Stimulated activated CD4-positive, alpha-beta T cell treated with anti-CD3 and anti-CD28 coated beads, TNF-alpha, amount 100 ng/mL, for 1 hour (primary cell): ENCODE measurements at places on chromosomes 12 and 14.

DNA sequence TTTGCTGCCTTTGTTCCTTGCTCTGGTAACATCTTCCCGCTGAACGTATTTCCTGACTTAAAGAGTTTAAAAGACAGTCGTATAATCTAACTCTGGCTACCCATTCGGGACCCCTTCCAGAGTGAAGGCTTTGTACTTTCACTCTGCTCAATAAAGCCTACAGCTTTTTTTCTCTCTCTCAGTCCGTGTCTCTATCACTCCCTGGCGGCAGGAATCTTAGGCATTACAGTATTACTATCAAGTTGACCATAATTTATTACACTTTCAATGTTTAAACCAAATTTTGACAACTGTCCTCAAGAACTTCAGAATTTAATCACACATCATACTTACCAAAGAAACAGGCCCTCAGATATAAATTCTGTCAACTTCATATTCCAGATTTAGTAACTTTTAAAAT lies 967.9 kb downstream of the FSCB start:
- no peak for DNase-seq

GRCh38 chr12:42757624-42758119 lies 168.1 kb upstream of the PRICKLE1 start:
- no peak for DNase-seq

DNA sequence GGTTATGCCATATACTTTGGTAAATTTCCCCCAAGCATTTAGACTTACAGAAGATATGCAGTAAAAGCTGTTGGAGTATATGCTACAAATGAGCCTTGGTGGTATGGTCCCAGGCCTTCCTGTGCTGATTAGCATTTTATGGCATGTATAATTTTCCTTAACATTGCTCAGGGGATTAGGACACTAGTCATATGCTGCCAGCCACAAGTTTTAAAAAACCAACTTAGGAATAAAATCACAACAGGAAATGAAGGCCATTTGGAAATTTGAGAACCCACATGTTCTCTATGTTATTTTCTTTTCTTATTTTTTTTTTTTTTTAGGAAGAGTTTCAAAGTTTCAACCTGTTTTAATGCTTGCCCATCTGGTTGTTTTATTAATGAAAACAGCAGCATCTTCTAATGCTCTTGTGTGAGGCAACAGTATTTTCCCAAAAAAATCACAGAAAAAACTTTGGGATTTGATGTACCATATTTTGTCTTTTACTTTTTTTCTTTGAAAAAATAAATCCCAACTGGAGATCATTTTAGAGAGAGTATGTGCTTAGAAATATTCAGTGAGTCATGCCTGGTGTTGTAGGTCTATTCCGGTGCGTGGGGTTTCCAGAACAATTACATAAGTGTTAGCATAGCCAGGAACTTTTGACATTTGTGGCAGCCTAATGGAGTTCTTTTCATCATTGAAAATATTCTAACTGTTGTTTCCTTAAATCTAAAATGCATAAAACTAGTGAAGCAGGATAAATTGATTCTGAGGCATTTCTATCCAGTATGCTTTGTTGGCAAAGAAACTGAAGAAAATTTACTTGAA lies 21.7 kb upstream of the DUSP6 start:
- DNase-seq = no peak

DNA sequence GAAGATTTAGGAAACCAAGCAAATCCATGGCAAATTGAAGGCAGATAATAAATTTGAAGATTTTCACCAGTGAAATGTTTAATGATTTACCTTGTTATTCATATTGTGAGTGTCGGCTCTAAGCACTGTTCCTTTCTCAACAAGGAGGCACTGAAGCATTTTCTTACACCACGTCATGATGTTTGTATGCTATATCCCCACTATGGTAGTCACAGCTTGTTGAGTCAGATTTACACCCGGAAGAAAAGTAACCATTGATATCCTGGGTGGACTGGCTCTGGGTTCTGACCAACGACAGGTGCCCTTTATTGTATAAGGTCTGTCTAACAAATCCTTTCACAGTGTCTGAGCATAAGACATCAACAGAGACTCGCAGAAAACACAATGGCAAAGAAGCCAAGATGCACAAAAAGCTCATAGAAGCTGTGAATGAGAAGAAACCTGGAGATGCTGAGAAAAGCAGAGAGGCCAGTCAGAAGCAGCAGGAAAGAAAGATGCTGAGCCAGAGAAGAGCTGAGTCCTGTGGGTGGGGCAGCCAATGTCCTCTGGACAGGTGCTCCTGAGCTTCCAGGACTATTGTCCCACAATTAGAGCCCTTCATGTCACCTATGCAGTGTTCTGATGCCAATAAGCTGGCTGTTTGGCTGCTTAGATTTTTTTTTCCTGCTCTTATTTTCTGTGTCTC lies 49.7 kb upstream of the ARHGAP5 start:
- DNase-seq = no peak

DNA sequence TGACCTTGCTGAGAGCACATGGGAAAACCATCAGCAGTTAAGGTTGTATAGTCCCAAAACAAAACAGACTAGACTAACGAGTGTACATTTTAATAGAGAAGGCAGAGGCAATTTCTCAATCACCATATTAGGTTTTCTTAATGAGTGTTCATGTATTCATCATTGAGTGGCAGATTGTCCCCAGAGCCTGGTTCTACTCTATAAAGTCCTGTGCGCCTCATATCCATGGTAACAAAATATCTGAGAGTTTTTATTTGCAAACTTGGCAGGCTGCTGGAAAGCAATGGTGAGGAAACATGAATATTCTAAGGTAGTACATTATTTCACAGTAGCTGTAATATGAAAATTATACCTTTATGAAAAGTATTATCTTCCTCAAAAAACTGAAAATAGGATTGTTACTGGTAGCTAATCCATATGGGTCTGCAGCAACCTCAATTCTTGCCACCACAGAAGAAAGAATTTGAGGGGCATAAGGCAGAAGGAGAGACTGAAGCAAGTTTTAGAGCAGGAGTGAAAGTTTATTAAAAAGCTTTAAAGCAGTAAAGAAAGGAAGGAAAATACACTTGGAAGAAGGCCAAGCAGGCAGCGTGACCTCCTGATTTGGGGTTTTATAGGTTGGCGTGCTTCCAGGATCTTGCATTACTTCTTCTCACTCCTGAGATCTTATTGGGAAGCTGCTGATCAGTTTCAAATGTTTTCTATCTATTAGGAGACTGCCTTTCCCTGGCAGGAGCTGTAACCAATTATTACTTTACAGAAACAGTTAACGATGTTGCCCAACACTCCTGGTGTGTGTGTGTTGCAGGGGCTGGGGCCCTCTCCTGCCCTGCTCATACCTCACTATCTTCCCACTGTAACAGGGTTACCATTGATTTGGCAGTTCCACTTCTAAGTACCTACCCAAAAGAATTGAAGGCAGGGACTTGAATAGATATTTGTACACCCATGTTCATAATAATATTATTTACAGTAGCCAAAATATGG lies 154.0 kb upstream of the NUDT4 start:
- DNase-seq = no peak

DNA sequence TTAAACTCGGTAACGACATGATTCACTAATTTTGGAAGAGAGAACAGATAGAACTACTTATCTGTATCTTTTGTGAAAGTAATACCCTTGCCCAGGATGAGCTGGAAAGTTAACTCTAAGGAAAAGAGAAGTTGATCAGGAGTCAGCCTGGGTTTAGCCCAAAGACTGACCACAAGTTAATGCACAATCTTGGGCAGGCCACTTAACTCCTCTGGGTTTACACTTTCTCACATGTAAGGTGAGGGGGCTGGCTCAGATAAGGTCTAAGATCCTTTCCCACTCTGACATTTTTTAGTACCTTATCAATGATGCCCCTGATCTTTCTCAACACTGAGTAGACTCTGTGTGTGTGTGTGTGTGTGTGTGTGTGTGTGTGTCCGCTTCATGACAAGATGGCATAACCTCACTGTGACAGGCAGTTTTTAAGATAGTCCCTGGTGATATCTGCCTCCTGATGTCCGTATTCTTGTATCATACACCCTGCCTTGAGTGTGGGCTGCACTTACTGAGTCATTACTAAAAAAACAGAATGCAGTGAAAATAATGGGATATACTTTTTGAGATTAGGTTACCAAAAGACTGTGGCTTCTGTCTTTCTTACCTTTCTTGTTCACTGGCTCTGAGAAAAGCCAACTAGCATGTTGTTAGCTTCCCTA lies 56.2 kb upstream of the CCDC198 start:
- DNase-seq = no peak

DNA sequence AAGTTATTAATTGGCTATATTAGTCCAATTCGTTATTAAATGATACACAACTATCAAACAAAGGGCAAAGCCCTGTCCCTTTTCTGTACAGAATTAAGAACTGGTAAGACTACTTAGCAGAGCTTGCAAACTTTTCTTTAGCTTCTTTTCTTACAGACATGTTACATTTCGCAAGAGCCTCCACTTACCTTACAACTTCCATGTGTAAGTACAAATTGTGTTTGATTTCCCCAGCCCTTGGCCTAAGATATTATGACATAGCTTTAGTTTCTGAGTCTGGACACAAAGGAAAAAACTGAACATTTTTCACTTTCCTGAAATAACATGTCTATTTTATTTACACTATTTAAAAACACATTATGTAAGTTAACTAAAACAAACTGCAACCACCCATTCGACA lies 1.7 kb downstream of the ATF7 start:
- DNase-seq = no peak
